ENCODE measurements at places on chromosomes 1 and 21.

GRCh38 chr21:43640400-43640799 is 18.9 kb downstream of the HSF2BP start:
- no peak overlapping the region for H3K4me3 ChIP-seq
- no peaks in the 10 kb centered on the region for H3K27me3 ChIP-seq
- no peak overlapping the region for H3K27ac ChIP-seq

DNA sequence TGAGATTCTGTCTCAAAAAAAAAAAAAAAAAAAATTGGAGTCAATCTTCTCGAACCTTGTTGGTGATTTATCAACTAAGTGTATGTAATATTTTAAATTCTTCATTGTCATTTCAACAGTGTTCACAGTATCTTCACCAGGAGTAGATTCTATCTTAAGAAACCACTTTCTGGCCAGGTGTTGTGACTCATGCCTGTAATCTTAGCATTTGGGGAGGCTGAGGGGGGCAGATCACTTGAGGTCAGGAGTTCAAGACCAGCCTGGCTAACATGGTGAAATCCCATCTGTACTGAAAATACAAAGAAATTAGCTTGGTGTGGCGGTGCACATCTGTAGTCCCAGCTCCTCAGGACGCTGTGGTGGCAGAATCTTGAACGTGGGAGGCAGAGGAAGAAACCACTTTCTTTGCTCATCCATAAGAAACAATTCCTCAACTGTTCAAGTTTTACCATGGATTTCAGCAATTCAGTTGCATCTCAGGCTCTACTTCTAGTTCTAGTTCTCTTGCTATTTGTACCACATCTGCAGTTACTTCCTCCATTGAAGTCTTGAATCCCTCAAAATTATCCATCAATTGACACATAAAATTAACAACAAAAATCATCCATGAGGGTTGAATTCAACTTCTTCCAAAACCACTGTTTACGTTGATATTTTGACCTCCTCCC is 30.4 kb upstream of the EYA3 start:
- DNase-seq = no peak
- no peaks in the 10 kb centered on the region for H3K27me3 ChIP-seq
- H3K36me3 ChIP-seq = no peaks in the 10 kb centered on the region
- H3K27ac ChIP-seq = no peak overlapping the region

- peak overlapping the region; percentile 86 for H3K27ac ChIP-seq
- H3K4me1 ChIP-seq = peaks cover 34% of the 10 kb centered on the region
- DNase-seq = no peak
- no peaks in the 10 kb centered on the region for H3K27me3 ChIP-seq
- peaks cover 31% of the 10 kb centered on the region for H3K36me3 ChIP-seq
Observed at GRCh38 chr1:12316331-12316730, 86.5 kb downstream of the VPS13D start.

DNA sequence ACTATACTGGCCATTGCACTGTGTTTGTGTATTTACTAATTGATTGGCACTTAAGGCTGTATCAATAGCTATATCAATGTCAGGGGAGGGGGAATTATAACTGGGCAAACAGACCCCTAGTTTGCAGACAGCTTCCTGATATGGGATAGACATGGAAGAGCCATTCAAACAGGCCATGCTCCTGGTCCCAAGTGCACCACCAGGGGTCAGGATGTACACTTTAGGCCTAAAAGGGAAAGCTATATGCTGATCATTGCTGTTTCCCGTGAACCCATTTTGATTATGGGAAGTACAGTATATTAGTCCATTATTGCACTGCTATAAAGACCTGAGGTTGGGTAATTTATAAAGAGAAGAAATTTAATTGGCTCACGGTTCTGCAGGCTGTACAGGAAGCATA is 124.9 kb upstream of the BACE2 start:
- H3K36me3 ChIP-seq = no peaks in the 10 kb centered on the region
- H3K4me1 ChIP-seq = peaks cover 11% of the 10 kb centered on the region
- no peak overlapping the region for H3K4me3 ChIP-seq
- no peak for DNase-seq
- no peaks in the 10 kb centered on the region for H3K27me3 ChIP-seq

DNA sequence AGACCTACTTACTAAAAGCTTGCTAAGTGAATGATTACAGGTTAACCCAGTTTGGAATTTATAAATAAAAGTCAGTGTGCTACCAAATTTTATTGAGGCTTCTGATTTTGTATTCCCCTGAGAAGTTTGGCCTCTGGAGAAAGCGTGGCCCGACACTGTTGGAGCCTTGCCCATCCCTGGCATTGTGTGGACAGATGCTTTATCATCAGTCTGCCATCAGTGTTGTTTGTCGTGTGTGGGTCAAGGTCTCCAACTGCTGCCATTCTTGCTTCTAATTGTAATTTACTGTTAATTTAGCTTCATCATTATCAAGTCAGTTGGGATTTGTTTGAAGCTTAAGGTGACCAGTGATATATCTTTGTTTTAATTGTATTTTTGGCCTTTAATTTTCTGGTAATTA is 62.0 kb upstream of the LPGAT1 start:
- no peaks in the 10 kb centered on the region for H3K36me3 ChIP-seq
- DNase-seq = no peak
- peak overlapping the region; percentile 16 for H3K27ac ChIP-seq
- H3K27me3 ChIP-seq = peaks cover 3% of the 10 kb centered on the region
- no peak overlapping the region for H3K4me3 ChIP-seq

GRCh38 chr1:151989211-151989862 is 4.3 kb downstream of the S100A10 start:
- peak overlapping the region; percentile 99 for H3K27ac ChIP-seq
- peak overlapping the region; percentile 95 for H3K4me3 ChIP-seq
- H3K36me3 ChIP-seq = peaks cover 5% of the 10 kb centered on the region
- H3K4me1 ChIP-seq = peaks cover 29% of the 10 kb centered on the region

GRCh38 chr1:4227986-4228385 is 327.9 kb upstream of the C1orf174 start:
- H3K4me1 ChIP-seq = no peaks in the 10 kb centered on the region
- H3K27ac ChIP-seq = no peak overlapping the region
- H3K36me3 ChIP-seq = no peaks in the 10 kb centered on the region
- peaks cover 2% of the 10 kb centered on the region for H3K27me3 ChIP-seq
- no peak for DNase-seq

- no peak overlapping the region for H3K27ac ChIP-seq
- no peak overlapping the region for H3K4me3 ChIP-seq
Observed at GRCh38 chr1:43686801-43687200, 20.5 kb upstream of the ST3GAL3 start.

GRCh38 chr1:1898246-1898933 is 7.5 kb upstream of the GNB1 start:
- H3K27me3 ChIP-seq = no peaks in the 10 kb centered on the region
- H3K27ac ChIP-seq = no peak overlapping the region
- no peak overlapping the region for H3K4me3 ChIP-seq
- H3K4me1 ChIP-seq = peaks cover 6% of the 10 kb centered on the region

GRCh38 chr21:46286648-46287002 is 483 bp downstream of the YBEY start:
- peak overlapping the region; percentile 92 for H3K27ac ChIP-seq
- H3K4me1 ChIP-seq = peaks cover 24% of the 10 kb centered on the region
- H3K36me3 ChIP-seq = peaks cover 28% of the 10 kb centered on the region

GRCh38 chr1:234602334-234603220 is 7.4 kb downstream of the IRF2BP2 start:
- DNase-seq = no peak
- H3K4me1 ChIP-seq = peaks cover 41% of the 10 kb centered on the region
- peak overlapping the region; percentile 94 for H3K27ac ChIP-seq
- H3K36me3 ChIP-seq = peaks cover 40% of the 10 kb centered on the region
- no peaks in the 10 kb centered on the region for H3K27me3 ChIP-seq

GRCh38 chr1:2989976-2990375 is 31.3 kb upstream of the ACTRT2 start:
- H3K4me3 ChIP-seq = no peak overlapping the region
- H3K4me1 ChIP-seq = peaks cover 8% of the 10 kb centered on the region
- H3K27ac ChIP-seq = no peak overlapping the region
- no peaks in the 10 kb centered on the region for H3K27me3 ChIP-seq
- no peaks in the 10 kb centered on the region for H3K36me3 ChIP-seq

DNA sequence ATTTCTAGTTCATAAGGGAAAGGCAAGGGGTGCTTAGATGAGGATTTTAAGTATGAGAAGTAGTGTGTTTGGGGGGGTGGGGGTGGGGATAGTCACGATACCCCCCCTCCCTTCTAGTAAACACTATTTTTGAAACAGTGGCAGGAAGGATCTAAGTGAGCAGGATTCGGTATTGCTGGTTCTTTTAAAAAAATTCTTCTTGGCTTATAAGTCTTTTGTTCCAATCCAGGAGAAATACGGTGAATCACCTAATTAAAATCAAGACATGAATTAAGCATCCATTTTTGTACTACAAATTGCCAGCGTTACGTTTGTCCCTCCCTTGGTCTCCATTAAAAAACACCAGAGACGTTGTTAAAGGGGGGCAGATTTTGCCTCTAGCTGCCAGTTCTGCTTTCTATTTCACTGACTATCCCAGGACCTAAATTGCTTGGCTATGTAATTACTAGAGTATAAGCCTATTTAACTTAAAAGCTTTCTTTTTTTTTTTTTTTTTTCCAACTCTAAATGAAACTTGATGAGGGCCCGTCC is 911 bp downstream of the LMO4 start:
- no peak for DNase-seq
- peak overlapping the region; percentile 99 for H3K27ac ChIP-seq
- H3K36me3 ChIP-seq = peaks cover 23% of the 10 kb centered on the region

GRCh38 chr1:30312226-30312625 is 411.2 kb downstream of the MATN1 start:
- peak; percentile 56 for DNase-seq
- no peak overlapping the region for H3K4me3 ChIP-seq
- no peaks in the 10 kb centered on the region for H3K36me3 ChIP-seq
- H3K27me3 ChIP-seq = peaks cover 23% of the 10 kb centered on the region

GRCh38 chr1:161185282-161185682 is 8.0 kb upstream of the B4GALT3 start:
- no peaks in the 10 kb centered on the region for H3K27me3 ChIP-seq
- no peak overlapping the region for H3K4me3 ChIP-seq
- H3K4me1 ChIP-seq = no peaks in the 10 kb centered on the region
- H3K36me3 ChIP-seq = no peaks in the 10 kb centered on the region

DNA sequence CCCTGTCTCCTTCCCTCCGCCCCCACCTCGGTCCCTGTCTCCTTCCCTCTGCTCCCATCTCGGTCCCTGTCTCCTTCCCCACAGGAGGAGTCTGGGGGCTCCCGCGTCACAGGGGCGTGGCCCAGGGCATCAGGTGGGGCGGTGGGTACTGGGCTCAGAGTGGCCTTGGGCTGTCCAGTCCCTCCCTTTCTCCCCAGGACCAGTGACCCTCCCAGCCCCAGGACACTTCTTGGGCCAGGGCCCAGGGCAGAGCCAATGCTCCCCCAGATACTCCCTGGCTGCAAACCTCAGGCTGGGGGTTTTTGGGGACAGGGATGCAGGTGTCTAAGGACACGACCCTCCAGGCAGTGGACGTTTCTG is 6.8 kb upstream of the RNF223 start:
- no peaks in the 10 kb centered on the region for H3K4me1 ChIP-seq
- no peaks in the 10 kb centered on the region for H3K36me3 ChIP-seq
- DNase-seq = peak; percentile 67
- H3K27me3 ChIP-seq = no peaks in the 10 kb centered on the region

- no peak overlapping the region for H3K27ac ChIP-seq
- H3K27me3 ChIP-seq = peaks cover 9% of the 10 kb centered on the region
- no peak overlapping the region for H3K4me3 ChIP-seq
- H3K4me1 ChIP-seq = peaks cover 13% of the 10 kb centered on the region
- H3K36me3 ChIP-seq = no peaks in the 10 kb centered on the region
Observed at GRCh38 chr1:53446051-53446450, 13.1 kb upstream of the DMRTB1 start.

GRCh38 chr1:12756768-12757413 is 10.9 kb downstream of the CFAP107 start:
- peaks cover 25% of the 10 kb centered on the region for H3K27me3 ChIP-seq
- no peak for DNase-seq
- H3K27ac ChIP-seq = no peak overlapping the region

GRCh38 chr1:20357796-20358195 is 67.1 kb downstream of the VWA5B1 start:
- no peak overlapping the region for H3K4me3 ChIP-seq
- no peaks in the 10 kb centered on the region for H3K36me3 ChIP-seq
- no peak overlapping the region for H3K27ac ChIP-seq
- H3K27me3 ChIP-seq = peaks cover 44% of the 10 kb centered on the region

DNA sequence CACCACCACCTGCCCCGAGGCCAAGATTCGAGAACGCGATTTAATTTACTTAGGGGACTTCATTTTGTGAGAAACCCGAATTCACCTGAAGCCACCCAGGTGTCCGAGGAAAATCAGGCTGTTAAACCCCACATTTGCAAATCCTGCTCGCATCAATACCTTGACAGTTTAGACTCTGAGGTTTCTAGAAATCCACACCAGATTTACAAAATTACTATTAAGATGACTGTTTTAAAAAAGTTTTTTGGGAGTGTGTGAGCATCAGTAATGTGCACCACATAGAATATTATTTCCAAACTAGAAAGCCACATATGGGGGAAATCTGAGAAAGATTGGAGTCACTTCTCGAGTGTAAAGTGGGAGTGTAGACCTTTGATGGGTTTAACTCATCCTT is 685 bp downstream of the RIMKLA start:
- H3K4me3 ChIP-seq = peak overlapping the region; percentile 76
- no peak for DNase-seq
- no peaks in the 10 kb centered on the region for H3K36me3 ChIP-seq
- H3K4me1 ChIP-seq = no peaks in the 10 kb centered on the region
- H3K27ac ChIP-seq = no peak overlapping the region

- H3K4me3 ChIP-seq = no peak overlapping the region
- no peaks in the 10 kb centered on the region for H3K27me3 ChIP-seq
- H3K4me1 ChIP-seq = peaks cover 9% of the 10 kb centered on the region
- no peak for DNase-seq
- H3K36me3 ChIP-seq = no peaks in the 10 kb centered on the region
Observed at GRCh38 chr1:119080586-119080985, 59.9 kb downstream of the WARS2 start.

DNA sequence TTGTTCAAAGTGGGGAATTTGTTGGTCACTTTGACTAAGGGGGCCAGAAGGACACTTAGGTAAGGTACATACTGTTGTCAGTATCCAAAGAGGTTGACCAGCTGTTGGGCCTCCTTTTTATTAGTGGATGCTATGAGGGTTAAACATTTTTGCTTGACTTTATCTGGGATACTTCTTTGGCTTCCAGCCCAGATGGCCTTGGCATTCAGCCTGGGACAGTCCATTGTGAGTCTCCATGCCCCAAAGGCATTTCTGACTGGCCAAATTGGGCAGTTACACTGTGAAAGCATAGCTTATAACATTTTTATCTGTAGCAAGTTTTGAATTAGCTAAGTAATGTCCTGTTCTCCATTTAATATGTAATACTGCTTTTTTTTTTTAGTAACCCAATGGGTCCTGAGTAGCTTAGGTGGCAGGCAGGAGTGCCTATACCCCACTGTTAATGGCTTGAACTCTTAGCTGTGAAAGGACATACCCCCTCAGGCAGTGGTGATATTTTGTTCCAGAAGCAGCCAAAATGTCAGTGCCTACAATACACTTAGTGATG is 35.4 kb upstream of the CD1D start:
- peaks cover 28% of the 10 kb centered on the region for H3K27me3 ChIP-seq
- H3K36me3 ChIP-seq = no peaks in the 10 kb centered on the region
- no peak overlapping the region for H3K4me3 ChIP-seq
- DNase-seq = no peak
- H3K4me1 ChIP-seq = peaks cover 12% of the 10 kb centered on the region

DNA sequence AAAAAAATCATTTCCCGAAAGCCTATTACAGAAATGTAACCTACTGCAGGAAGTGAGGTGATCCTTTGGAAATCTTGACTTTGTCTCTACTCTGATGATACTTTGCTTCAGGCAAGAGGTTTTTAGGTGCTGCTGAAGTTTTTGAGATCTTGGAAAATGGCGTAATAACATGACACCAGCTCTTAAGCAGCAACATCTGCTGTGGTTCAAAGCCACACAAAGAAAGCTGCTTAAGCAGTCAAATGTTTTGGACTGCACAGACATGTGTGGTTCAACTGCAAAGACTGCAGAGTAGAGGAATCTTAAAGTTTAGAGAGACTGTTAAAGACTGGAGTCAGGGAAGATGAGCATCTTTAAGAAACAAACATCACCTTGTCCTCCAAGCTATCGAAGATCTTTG is 139.0 kb downstream of the RASAL2 start:
- no peaks in the 10 kb centered on the region for H3K27me3 ChIP-seq
- no peak overlapping the region for H3K27ac ChIP-seq
- no peak overlapping the region for H3K4me3 ChIP-seq
